GM23338 (cell line): ENCODE measurements at places on chromosomes 4 and X. TPM values are rescaled to one million over a fixed set of nuclear protein-coding genes. Genes with fewer than 3 reads are reported as not detected.

Gene LIMCH1
- 1.5 and 4.4 TPM in 2 replicates for total RNA-seq

DNA sequence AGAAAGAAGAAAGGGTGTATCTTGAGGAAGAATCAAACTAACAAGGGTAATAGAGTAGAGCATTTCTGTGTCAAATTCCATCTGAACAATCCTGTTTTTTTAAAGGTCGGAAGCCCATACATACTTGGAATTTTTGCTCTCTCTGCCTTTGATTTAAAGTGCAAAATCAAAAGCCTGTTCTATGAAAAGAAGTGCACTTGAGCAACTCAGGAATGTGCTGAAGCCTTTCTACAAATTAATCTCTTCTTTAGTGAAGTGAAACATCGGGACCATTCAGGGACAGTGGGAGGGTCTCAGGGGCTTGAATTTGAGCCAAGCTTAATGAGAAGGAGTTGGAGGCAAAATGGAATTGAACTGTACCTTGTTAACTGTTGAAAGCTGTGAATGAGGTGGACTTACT is 1008.5 kb upstream of the LCORL start:
- peak; percentile 26 for DNase-seq

DNA sequence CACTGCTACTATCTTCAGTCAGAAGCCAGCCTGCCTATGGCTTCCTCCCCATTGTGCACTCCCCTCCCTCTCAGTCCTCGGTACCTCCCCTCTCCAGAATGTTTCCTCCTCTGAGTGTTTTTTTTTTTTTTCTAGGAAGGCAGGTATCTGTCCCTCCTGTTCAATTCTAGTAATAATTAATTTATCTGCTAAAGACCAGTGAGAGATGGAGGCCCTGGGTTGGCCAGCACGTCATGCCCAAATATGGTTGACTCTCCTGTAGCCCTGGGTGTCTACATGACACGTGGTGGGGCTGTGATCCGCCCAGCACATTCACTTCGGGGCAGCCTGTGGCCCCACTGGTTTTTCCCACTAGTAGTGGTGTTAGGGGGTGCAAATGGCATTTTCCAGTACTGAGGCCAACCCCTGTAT is 1.8 kb downstream of the FLNA start:
- no peak for DNase-seq

GRCh38 chrX:106038625-106039024 is at the start of gene SERPINA7:
SERPINA7 (minus strand) TSS chrX:106038727; CDS start chrX:106037058, 1,669 bp downstream.
- no peak for DNase-seq
